ENCODE measurements at places on chromosomes 12 and 14.

DNA sequence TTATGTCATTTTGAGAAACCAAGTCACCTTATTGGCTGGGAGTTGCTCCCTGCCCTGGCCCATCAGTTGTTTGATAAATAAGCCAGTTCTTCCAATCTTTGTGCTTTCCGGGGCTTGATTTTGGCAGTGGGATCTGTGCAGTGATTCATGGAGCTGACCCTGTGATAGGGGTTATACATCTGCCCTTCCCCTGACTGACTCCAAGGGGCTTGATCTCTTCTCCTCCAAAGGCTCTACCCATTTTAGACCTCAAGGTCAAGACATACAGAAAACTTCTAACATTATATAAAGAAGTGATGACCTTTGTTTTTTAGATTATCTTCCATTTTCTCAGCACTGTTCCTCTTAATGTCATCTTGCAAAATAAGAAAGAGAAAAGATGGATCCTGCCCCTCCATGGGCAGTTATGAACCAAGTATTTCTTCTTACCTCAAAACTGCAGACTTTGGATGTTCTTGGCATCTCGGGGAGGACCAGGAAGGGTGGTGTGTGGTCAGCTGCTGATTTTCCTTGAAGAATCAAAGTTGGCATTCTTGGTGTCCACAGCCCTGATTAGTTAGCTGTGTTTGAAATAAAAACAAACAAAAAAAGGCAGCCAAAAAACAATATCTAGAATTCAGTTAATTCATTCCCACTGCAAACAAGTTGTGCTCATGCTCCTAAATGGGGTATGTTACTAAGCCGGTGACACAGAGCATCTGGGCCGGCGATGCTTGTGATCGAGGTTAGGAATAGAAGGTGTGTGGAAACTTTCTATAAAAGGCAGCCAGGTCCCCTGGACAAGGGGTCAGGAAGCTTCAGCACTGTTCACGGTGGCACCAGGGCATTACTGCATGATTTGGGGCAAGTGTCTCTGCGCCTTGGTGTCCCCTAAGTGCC is 120.2 kb downstream of the SAMD4A start:
- no peak for DNase-seq

GRCh38 chr12:49568442-49569162 is 660 bp upstream of the MCRS1 start:
- no peak for DNase-seq

DNA sequence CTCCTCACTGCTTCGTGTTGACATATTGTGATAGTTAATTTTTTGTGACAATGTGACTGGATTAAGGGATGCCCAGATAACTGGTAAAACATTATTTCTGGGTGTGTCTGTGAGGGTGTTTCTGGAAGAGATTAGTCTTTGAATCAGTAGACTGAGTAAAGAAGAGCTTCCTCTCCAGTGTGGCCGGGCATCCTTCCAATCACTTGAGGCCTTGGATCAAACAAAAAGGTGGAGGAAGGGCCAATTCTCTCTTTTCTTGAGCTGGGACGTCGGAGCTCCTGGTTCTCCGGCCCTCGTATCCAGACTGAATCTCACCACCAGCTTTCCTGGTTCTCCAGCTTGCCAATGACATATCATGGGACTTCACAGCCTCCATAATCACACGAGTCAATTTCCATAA is 240.4 kb downstream of the CHST11 start:
- no peak for DNase-seq

GRCh38 chr12:33476058-33476457 is 36.4 kb upstream of the SYT10 start:
- DNase-seq = no peak

GRCh38 chr12:4472046-4472445 is 26.4 kb upstream of the FGF6 start:
- DNase-seq = no peak

GRCh38 chr12:108378926-108379325 is 39.8 kb upstream of the CMKLR1 start:
- no peak for DNase-seq

DNA sequence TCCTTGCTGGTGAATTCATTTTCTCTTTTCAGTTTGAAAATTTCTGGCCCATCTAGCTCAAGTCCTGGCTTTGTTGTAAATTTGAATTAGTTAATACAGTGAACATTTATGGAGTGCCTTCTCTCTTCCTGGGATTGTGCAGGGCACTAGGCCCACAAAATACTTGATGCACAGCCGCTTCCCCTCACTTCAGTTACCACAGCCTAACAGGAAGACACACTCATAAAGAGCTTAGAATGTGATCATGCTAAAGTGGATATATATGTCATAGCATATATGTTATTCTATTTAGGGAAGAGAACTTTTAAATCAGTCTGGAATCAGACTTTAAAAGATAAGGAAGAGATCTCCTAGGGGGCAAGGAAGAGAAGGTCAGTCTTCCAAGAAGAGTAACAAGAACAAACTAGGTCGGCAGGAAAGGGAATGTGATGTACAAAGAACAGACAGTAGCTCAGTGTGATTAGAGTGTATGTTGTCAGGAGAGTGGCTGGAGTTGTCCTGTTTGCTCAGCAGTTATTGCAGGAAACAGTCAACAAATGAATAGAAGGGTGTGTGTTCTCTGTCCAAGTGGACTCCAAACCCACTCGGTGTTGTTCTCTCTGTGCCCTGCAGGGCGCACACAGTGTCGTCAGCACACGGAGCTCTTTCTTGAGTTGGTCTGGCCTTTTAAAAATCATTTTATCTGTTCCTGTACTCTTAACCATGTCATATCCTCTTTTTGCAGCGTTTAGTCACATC is 74.4 kb downstream of the DAAM1 start:
- DNase-seq = no peak

DNA sequence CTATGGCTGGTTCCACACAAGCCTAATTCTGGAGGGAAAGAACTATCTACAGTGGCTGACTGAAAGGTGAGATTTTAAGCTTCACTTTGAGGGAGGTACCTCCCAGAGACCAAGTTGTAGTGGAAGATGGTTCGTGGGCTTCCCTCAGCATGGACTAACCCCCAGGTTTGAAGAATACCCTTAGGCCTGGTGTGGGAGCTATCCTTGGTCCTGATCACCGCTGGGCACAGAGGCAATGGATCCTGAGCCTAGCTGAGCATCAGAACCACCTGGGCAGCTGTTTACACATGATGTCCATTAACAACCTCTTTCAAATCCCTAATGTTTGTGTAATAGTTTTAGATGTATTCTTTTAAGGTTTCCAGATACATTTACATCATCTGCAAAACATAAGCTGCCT is 10.3 kb downstream of the DAO start:
- DNase-seq = no peak

GRCh38 chr12:29569132-29569757 is 71.8 kb upstream of the OVCH1 start:
- DNase-seq = no peak

- no peak for DNase-seq
Measured at GRCh38 chr14:99524804-99525698, 43.8 kb downstream of the CCNK start.

- no peak for DNase-seq
Measured at GRCh38 chr12:52293926-52294325, 2.6 kb upstream of the KRT81 start.

DNA sequence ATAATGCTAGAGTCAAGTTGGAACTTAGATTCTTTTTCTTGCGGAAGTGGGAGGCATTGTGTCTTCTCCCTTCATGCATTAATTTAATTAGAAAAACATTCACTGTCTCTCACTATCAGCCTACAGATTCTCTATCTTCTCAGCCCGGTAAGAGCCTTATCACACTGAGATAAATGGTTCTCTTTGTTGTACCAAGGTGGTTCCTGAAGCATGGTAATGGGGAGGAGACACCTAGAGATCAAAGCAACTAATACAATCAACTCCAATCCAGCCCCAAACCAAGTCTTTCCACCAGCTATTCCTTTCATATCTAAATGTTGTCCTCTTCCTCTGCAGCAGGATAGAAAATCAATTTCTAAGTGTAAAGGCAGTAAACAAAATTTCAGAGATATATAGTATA is 210.8 kb downstream of the DAD1 start:
- no peak for DNase-seq

DNA sequence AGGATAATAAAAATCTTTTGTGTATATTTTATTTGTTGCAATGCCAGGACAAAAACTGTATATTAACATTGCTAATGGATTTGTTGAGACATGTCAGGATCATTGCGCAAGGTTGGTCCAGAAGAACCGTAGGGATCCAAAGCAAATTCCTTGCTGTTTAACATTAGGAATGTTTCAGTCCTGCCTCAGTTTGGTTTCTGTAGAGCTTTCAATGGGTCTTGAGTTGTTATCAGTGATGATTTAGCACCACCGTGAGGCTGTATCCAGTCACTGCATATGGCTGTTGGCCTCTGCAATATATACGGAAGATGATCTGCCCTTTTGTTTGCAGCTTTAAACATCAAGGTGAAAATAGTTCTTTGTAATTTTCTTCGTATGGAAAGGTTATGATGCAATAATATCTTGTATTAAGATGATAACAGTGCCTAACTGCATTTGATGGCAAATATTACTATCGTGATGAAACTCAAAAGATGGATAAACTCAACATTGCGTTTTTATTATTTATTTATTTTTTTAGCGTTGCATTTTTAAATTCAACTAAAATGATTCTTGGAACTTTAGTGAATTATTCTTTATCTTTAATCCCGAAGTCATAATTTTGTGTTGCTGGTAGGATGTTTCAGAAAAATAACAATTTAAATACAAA is 231.2 kb downstream of the AKAP6 start:
- DNase-seq = no peak

DNA sequence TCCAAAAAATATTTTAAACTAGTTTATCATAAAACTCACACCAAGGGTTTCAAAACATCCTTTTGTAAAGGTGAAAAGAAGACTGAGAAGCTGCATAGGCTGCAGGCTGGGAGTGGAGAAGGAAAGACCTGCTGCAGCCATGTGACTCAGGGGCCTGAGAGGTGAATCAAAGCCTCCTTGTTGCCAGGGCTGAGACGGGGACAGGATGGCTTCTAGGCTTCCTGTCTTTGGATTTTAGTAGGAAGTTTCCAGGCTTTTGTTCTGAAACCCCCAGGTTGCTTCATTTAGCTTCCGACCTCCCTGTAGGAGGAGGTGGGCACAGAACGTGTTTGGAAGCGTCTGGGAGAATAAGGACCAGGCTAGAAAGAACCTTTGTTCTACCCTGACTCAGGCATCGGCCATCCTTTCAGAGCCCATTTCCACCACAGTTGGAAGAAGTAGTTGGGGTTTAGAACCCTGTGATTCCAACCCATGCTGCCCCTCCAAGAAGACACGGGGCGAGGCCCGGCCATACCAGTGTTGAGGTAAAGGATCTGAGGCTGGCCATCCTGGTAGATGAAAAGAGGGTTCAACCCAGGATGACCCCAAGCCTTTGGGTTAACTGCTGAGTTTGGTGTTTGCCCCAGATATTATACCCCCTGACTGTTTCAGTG is 122.4 kb downstream of the SLC25A47 start:
- DNase-seq = no peak

DNA sequence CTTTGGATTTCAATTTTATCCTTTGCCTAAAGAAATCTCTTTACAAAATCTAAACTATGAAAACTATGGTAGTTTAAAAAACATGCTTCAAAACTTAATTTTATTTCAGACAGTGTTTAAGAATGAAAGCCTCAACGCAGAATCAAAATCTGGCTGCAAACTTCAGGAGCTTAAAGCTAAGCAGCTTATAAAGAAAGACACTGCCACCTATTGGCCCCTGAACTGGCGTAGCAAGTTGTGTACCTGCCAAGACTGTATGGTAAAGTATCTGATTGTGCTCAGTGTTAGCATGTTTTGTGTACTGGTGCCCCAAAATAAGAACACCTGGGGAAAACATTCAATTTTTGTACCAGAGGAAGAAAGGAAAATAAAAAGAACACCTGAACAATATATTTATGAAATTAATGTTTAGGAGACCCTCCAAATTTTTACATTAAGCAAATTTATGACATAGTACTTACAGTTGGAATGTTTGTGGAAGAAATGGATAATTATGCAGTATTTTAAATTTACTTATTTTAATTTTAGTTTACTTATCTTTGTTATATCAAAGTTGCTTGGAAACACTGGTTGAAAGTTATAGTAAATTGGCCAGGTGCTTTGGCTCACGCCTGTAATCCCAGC is 12.2 kb downstream of the UBR7 start:
- no peak for DNase-seq

Measured in cortex of kidney (tissue), 1 donor.